Right kidney (tissue), 9 donors: ENCODE measurements at places on chromosomes 2 and 18.
A peak's percentile ranks its signal among the peaks of the same experiment; 100 is the strongest.

DNA sequence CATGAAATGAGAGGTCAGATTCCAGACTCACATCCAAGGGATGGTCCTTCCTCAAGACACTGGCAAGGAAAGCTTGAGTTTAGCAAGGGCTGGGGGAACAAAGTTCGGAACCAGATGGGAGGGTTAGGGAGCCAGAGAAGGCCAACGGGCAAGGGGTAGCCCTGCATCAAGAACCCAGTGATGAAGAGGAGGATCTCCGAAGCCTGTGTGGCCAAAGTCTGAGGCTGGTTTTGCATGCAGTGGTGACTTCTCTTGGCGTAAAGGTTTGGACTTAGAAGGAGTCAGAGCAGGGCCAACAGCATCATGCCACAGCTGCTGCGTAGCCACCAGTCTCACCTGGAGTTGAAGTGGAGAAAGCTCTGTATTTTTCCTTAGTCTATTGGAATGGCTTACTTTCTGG is 123.5 kb upstream of the ALPP start:
- no peak for DNase-seq

DNA sequence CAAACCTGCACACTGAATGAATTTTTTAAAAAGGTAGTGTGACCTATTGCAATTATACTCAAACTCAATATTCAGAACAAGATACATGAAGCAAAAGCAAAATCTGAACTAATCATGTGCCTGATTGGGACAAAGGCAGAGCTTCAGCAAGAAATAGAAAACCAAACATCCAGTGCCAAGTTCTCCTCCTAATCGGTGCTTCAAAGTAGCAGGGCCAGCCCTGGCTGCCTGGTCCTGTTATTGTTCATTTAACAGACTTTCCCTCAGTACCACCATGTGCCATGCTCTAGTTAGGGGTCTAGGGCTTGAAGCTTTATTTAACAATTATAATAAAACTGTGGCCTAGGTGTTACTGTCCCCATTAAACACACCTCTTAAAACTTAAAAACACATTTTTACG is 281.5 kb upstream of the PXDN start:
- no peak for DNase-seq

- no peak for DNase-seq
These were observed 1375.4 kb upstream of the CELF4 start for GRCh38 chr18:38940863-38941531.

DNA sequence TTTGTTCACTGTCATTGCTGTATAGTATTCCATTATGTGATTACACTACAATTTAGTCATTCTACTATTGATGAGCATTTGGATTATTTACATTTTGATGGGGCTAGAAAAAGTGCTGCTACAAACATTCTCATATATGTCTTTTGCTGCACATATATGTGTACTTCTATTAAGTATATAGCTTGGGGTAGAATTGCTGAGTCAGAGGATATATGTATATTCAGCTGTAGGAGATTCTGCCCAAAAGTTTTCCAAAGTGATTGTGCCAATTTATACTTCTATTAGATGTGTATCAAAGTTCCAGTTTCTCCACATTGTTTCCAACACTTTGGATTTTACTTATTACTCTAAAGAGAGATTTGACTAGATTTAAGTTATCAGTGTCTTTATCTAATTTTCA is 101.7 kb upstream of the UGP2 start:
- DNase-seq, result no peak

GRCh38 chr2:10919410-10919770 is 7.7 kb downstream of the KCNF1 start:
- no peak for DNase-seq

GRCh38 chr2:9169349-9170107 is 37.1 kb upstream of the ASAP2 start:
- DNase-seq, result no peak

DNA sequence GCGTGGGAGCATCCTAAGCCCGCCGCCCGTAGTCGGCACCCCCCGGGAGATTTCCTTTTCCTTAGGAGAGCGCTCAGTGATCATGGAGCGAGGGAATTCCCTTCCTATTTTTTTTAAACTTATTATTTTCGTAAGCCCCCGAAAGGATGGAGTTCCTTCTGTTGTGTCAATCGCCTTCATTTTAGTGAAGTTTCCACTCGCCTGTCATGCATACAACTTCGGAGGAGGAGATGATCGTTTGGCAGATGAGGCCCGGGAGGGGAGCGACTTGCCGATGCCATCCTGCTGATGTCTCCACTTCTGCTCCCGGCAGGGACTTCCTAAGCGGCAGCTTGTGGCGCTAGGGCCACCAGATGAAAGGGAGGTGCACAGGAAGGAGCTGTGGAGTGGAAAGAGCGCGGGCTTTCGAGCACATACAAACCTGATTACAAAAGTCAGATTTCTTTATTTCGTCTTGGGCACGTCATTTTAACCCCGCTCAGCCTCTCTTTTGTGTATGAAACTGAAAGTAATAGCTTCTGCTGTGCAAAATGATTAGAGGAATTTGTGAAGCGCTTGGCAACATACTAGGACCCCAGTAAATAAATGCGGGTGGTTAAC is at the start of gene ADGRF3:
Gene ADGRF3, minus strand, starts transcription at position 336 of the 600 bp plus-strand sequence. CDS start 555 bp downstream, outside the sequence.
- DNase-seq, result no peak

DNA sequence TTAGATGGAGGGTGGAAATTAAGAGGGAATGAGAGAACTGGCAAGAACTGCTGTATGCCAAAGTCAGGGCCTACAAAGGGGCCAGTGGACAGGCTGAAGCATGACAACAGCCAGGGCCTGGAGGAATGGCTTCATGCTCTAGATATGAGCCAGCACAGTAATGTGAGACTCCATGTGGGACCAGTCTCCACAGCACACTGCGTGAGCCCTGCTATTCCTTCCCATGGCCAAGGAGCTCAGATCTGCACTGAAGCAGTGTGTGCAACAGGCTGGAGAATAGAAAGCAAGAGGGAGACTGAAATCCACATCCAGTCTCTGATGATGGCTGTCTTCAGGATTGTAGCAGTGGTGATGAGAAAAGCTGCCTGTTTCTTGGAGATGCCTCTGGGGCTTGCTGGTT is 162.8 kb downstream of the TPGS2 start:
- DNase-seq, result no peak

DNA sequence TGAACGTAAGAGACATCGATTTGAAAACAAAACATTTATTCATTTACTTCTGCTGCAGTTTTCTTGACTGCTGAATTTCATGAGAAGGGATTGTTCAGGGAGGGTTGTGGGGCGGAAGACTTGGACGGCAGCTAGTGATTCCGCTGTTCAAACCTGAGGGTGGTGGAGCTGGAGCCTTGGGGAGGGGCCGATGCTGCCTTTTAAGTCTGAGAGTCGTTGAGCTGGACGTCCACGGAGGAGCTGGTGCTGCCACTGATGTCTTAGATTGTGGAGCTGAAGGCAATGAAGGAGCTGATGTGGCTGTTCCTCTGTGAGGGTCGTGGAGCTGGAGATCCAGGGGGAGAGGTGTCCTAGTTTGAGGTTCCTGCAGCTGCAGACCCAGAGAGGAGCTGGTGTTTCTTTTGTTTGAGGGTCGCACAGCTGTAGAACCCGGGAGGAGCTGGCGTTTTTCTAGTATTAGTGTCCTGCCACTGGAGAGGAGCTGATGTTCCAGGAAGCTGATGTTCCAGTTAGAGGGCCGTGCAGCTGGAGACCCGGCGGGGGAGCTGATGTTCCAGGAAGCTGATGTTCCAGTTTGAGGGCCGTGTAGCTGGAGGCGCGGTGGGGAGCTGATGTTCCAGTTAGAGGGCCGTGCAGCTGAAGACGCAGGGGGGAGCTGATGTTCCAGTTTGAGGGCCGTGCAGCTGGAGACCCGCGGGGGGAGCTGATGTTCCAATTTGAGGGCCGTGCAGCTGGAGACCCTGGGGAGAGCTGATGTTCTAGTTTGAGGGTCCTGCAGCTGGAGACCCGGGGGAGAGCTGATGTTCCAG is 150.9 kb downstream of the RTP5 start:
- DNase-seq, result no peak

GRCh38 chr2:171889808-171890207 is 4.2 kb downstream of the SLC25A12 start:
- DNase-seq, result no peak

DNA sequence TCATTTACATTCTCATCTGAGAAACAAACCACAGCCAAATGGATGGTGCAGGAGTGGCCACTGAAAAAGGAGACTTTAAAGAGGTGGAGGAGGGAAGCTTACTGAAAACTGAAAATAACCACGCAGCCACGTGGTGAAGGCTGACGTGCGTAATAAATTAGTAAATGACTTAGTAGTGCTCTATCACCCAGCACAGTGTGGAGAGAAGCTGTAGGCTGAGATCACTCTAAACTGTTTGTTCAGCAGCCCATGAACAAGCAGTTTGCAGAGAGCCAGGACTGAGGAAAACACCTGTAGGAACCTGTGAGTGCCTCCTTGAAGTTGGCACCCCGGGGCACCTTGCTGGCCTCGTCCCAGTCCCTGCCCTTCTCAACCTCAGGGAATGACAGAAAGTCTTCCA is 193.0 kb downstream of the TXNL1 start:
- no peak for DNase-seq

- DNase-seq, result no peak
These were observed 105.6 kb downstream of the ANTXR1 start for GRCh38 chr2:69118609-69119008.

DNA sequence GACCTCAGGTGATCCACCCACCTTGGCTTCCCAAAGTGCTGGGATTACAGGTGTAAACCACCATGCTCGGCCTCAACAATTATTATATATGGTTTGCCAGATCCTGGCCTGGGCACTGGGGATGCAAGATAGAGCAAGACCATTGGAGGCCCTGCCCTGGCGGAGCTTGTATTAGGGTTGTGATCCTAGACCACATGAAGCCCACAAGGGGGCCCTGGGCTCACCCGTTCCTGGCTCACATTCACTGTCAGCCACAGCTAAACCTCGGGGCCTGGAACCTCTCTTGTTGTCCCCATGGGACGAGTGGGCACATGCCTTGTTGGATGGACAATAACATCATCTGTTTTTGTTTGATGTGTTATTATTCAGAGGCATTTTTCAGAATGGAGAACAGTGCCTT is 14.9 kb downstream of the HPCAL1 start:
- DNase-seq, result no peak

GRCh38 chr2:222424729-222425671 is 657 bp downstream of the SGPP2 start:
- DNase-seq, result peak; percentile 79

- no peak for DNase-seq
These were observed 8.5 kb downstream of the IRS1 start for GRCh38 chr2:226791056-226791486.

GRCh38 chr18:24075767-24076597 is 61.4 kb downstream of the TTC39C start:
- DNase-seq, result no peak

DNA sequence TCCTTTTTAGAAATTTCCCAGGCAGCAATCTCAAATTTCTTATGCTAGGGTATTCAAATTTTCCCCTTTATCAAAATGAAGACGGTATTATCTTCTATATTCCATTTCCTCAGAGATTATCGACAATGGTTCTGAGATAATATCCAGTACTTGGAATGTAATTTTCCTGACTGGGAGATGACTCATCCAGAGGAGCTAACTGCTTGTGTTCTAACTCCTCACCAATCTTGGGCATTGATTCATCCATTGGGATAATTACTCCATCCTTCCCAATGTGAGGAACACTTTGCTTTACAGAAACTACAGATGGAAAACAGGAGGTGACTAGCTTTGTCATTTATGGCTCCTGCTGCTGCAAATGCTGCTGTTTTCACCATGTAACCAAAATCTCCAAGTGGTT is 239.4 kb upstream of the LYPD1 start:
- no peak for DNase-seq

DNA sequence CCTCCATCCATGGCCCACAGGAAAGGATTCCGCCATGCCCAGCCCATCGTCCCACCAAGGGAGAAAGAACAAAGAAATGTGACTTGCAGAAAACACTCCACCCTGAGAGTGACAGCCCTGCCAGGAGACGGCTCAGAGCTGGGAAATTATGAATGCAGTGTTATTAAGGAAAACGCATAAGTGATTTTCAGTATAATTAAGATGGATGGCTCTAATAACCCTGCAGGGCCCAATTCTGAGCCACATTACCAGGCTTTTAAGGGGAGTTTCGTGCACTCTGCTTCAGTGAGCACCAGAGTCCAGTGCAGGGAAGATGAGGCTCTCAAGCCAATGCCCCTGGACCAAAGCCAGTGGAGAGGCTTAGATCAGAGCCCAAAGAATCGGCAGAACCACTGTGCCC is 10.6 kb upstream of the TEX51 start:
- no peak for DNase-seq

DNA sequence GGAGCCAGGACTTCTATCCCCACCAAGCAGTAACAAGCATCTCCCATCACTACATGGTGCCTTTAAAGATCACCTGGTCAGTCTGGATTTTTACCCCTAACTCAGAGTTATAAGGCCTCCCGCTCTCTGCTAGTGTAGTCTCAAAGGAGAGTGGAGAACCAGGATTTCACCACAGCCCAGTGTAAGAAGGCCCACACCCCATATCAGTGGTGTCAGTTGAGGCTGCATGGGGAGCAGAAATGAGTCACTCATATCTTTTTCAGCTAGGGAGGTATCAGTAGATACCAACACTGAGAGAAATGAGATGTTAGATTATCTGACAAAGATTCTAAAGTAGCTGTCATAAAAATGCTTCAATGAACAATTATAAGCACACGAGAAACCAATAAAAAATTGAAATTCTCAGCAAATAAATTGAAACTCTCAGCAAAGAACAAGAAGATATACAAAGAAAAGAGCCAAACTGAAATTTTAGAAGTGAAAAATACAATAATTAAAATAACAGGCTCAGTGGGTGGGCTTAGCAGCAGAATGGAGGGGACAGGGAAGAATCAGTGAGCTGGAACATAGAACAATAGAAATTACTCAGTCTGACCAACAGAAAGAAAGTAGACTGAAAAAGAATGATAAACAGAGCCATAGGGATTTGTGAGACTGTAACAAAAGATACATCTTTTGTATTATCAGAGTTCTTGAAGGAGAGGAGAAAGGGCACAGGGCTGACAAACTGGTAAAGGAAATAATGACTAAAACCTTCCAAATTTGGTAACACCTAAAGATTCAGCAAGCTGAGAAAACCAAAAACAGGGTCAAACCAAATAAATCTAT is 257.7 kb downstream of the ANAPC1 start:
- no peak for DNase-seq

DNA sequence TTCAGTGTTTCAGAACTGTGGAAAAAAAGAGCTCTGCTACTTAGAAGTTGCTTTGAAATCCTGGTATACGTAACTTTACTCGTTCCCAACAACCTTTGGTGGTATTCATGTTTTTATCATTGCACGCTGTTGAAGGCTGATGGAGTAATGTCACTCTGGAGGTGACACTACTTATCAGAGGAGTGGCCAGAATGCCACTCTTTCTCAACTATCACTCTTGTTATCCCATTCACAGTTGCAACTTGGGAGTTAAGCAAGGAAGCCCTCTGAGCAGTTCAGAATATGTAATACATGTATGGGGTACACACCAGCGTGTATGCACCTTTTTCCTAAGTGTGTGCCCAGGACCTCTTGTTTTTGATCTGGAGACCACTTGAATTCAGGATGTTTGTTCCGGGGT is 53.6 kb downstream of the TANC1 start:
- no peak for DNase-seq

- DNase-seq, result no peak
These were observed 489.3 kb downstream of the TSN start for GRCh38 chr2:122244598-122245229.

GRCh38 chr2:142878031-142878678 is 691 bp downstream of the KYNU start:
- DNase-seq, result no peak
